ENCODE measurements at places on chromosomes 12 and 14.
A peak's percentile ranks its signal among the peaks of the same experiment; 100 is the strongest.

GRCh38 chr12:65694130-65694529, 130.2 kb upstream of the HMGA2 start:
- no peak for DNase-seq

DNA sequence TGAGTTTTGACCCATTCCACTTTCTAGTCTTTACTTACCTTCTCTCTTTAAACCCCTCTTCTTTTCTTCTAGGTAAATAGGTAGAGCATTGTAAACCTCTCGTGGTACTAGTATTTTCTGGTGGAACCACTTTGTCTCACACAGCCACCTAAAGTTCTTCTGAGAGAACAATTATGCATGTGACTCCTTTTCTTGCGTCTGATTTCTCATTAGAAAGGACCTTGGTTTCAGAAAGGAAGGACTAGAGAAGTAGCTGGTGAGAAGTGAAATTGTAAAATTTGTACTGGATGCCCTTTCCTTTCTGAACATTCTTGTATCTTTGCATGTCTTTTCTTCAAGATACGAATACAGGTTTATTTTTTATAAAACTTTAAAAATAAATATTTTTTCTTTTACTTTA, 99.0 kb downstream of the NUBPL start:
- DNase-seq: no peak

DNA sequence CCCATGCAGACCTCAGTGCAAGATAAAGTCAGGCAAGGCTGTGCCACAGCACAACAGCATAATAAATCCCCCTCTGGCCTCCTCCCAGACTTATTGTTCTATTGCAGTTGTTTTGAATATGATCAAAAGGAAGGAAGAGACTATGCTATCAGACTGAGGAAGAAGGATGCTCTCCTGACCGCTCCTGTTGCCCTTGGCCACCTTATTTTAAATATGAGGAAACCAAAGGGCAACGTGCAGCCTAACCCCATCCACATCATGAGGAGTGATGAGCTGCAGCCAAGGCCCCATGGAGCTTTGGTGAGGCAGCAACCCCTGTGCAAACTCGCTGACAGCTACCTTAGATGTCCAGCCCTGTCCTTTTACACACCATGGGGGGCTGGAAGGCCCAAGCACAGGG, 291.7 kb downstream of the ZFP36L1 start:
- DNase-seq: no peak

DNA sequence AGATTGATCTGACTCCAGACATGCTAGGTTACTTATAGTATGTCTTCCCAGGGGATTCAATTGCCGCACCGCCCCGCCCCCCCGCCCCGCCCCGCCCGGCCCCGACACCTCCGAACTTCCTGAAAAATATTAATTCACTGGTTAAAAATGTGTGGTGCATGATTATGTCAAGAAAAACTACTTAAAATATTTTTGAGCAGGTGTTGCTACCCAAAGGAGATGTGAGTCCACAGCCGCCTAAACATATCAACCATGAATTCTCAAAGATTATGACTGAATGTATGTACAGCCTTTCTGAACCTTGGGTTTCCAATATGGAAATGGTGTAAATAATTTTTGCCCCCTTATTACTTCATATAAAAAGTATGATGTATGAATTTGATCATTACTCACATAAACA, 2.7 kb upstream of the RIMKLB start:
- no peak for DNase-seq

DNA sequence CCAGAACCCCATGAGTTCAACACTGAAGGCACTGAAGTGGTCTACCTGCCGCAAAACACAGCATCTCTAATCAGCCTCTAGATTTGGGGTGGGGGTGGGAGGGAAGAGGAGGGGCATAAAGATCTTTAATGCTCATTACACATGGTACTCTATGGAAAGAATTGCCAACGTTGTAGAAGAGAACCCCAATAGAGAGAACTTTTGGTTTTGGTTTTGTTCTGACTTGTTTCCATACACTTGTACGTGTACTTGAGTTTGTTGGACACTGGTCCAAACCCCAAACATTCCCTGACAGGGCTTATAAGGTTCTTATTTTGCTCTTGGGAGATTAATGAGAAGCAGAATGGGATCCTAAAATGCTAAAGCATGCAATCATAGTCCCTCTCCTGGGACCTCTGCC, 31.0 kb downstream of the GNPTAB start:
- no peak for DNase-seq

DNA sequence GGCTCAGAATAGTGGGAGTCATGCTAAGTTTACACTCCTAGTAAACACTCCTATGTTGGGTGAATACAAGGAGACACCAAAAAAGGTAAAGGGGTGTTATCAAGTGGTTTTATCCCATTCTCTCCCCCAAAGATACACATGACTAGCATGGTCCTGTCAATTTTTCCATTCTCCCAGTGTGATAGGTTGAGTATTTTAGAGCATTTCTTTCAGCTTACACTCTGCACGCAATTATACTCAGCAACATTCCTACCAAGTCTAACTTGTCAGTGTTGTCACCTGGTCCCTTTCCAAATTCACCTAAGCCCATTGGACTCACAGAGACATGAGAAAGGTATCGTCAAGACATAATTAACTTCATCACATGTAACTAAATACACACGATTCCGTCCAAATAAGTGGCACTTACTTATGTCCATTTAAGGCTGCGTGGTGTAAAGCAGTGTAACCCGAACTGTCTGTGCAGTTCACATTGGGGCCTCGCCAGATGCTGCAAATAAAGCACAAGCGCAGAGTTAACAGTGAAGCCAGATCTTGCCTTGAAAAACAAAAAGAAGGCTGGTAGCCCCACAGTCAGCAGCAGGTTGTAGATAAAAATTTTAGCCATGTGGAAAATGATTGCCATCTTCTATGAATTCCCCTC, 159.7 kb downstream of the ANKS1B start:
- DNase-seq: no peak

- peak; percentile 46 for DNase-seq
Measured at GRCh38 chr12:132218915-132219314, 74.7 kb downstream of the NOC4L start.

GRCh38 chr14:79356040-79356439, 855.3 kb downstream of the DIO2 start:
- no peak for DNase-seq

DNA sequence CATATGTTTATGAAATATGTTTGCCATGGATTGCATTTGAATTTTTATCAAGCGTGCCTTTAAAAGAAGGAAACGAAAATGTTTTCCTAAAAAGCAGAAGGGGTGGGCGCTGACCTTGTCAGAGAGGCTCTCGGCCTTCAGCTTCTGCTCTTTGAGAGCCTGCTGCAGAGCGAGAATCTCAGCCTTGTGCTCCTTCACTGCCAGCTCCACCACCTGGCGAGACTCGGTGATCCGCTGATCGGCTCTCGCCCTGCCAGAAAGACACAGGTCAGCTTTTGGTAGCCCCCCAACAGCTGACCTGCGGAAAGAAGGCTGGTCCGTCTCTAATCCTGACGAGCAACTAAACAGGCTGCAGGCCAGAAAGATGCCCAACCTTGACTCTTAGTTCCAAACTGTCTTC, 62.4 kb downstream of the PRKAB1 start:
- no peak for DNase-seq

DNA sequence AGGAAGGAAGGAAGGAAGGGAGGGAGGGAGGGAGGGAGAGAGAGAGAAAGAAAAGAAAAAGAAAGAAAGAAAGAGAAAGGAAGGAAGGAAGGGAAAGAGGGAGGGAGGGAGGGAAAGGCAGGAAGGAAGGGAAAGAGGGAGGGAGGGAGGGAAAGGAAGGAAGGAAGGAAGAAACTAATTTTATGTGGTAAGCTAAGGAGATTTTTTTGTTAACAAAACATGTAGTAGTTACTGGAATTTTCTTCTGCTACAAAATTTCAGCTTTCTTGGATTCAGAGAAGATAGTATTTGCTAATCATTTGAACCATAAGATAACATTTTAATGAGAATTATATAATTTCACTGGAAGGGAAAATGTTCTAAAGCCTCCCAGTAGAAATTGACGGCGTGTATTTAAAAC, 437.8 kb upstream of the DCN start:
- no peak for DNase-seq

DNA sequence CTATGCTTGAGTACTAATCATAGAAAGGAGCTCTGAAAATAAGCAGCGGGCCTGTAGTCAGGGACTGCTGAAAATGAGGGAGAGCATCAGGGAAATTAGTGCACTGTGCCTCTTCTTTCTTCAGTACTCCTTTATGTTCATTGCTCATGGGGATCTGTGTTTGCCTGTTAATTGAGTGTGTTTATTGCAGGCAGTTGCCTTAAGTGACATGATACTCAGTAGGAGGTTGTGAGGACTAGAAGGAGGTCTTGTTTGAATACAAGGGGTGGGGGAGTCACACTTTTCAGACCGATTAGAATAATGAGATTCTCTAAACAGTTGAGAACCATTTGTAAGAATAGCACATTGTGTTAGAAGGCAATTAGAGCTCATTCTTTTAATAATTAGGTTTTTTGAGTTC, 102.6 kb upstream of the SLCO1C1 start:
- no peak for DNase-seq

- no peak for DNase-seq
Measured at GRCh38 chr12:52832985-52833905, 866 bp downstream of the KRT79 start.

DNA sequence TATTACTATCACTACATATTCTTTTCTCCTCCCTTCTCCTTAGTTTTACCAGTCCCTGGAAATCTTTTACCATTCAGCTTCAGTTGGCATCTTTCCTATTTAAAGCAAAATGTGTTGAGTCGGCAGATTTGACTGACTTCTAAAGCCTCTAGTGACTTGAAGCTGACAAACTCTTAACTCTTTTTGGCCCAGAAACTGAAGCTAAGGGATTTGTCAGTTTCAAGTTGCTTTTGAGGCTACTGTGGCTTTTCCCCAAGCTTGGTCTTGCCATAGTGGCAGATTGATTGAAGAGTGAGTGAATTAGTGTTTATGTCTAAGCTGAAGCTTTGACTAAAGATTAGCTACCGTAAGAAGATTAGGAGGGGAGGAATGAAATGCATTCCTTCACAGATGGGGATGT, 104.0 kb downstream of the ETNK1 start:
- DNase-seq: no peak

DNA sequence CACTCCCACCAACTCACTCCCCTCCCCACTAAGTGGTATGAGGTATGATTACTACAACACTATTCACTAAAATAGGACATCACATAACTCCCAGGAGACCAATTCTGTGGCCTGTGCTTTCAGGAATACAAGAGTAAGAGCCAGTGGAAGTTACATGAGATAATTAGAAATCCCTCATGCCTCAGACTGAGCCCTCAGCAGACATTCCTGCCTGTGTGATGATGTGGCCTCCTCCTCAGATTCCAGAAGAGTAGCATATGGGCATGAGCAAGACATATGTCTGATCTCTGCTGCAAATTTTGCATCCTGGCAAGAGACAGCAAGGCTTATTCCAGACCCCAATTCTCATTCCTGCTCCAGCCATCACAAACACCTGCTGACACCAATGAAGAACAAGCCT, 46.0 kb upstream of the BMP4 start:
- no peak for DNase-seq

DNA sequence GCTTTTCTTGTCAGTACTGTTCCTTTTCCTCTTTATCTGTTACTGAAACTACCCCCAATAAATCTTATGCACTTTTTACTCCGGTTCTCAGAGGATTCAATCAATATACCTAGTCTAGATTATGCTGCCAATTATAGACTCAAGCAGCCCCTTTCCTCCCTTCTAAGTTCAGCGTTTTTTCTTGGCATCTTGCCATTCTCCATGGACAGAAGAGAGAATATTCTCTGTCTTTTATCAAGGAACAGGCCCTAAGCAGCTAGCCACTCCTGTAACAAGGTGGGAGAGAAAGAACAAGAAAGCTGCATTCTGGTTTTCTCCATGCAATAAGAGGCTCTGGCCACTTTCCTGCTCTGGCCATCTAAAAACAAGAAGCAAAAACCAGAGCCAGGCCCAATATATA, 263.0 kb upstream of the ALG10 start:
- no peak for DNase-seq

- no peak for DNase-seq
Measured at GRCh38 chr14:104481323-104481722, 98.2 kb upstream of the C14orf180 start.

GRCh38 chr12:116331876-116332275, 54.4 kb upstream of the MED13L start:
- DNase-seq: no peak

DNA sequence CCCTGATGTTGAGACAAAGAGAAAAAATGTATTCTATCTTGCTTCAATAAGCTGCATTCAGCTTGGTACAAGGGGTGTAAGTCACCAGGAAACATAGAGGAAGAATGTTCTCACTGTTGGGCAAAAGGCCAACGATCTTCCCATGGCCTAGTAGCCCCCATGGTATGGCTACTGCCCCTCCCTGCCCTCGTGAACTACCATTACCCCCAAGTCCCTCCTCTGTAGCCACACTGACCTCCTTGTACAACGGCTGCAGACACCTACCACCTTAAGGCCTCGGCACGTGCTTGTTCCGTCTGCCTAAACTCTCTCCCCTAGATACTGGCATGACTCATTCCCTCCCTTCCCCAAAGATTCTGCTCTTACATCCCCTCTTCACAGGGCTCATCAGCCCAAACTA, 81.9 kb upstream of the ANO2 start:
- no peak for DNase-seq

DNA sequence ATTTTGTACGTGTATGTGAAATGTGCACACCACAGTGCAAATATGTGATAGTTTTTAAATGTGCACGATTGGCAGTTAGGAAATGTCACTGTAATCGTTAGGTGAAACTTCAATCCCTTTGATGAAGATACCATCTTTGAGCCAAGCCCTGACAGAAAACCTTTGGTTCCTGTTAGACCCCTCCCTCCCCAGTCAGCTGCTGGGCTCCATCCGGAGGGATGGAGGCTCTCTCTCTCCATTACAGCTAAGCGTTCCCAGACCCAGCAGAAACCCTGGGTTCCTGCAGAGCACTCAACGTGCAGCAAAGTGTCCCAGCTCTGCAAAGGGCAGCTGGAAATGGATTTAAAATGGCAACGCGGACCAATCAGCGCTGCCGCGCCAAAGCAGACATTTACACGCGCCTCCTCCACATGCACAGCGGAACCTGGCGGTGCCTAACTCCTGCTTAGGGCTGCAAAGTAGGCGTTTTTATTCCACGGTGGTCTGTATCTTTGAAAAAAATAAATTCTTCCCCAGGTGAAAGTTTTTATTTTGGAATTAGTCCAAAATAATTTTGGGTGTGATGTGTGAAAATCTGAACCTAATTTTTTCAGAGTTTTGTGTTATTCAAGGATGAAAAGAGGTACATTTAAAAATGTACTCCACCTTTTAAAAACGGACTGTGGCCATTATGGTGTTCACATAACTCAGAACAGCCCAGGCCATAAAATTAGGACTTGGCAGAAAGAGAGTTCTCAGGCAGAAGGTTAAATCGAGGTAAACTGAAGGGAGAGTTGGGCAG, 1.4 kb upstream of the HMGA2 start:
- DNase-seq: peak; percentile 29

All from activated T-cell treated with anti-CD3 and anti-CD28 coated beads, Interleukin-2, amount 50 U/mL, for 24 hours (primary cell).